ENCODE measurements at places on chromosomes 16 and 17.

- DNase-seq = no peak
Measured at GRCh38 chr16:54080524-54081008, 206.0 kb downstream of the IRX3 start.

- DNase-seq = no peak
Measured at GRCh38 chr17:80337195-80337895, 76.7 kb downstream of the RNF213 start.

DNA sequence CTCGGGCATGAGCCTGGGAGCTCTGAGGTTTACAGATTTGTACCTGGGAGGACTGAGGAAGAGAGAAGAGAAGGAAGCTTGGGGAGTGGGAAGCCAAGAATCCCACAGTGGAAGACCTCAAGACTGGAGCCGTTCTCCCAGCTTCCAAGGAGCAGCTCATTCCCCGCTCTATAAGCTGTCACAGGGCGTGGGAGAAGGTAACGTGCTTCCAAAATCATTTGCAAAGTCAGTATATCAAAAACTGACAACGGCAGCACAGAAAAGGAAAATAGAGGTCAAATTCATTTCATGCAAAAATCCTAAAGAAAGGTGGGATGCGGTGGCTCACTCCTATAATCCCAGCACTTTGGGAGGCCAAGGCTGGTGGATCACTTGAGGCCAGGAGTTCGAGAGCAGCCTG, 7.8 kb downstream of the PIK3R5 start:
- no peak for DNase-seq

DNA sequence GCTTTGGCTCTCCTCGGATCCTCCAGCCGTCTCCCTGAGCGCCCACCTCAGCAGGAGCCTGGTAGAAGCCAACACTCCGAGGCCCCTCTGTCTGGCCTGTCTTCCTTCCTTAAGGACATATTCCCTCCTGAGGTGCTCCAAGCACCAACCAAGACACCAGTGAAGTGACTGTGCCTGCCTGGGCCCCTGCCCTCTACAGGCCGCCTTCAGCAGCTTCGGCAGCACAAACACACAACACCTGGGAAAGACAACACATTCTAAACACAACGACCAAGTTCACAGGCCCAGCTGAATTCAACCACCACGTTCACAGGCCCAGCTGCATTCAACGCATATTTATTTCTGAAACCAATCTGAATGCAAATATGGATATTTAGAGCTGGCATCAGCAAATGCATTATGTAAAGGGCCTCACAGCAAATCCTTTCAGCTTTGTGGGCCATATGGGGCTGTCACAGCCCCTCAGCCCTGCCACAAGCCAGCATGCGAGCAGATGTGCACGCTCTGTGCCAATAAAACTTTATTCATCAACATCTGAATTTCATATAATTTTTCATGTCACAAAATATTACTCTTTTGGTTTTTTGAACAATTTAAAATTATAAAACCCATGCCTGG, 12.2 kb downstream of the GALNS start:
- DNase-seq = no peak

- DNase-seq = no peak
Measured at GRCh38 chr16:8859913-8860881, 8.6 kb downstream of the CARHSP1 start.

DNA sequence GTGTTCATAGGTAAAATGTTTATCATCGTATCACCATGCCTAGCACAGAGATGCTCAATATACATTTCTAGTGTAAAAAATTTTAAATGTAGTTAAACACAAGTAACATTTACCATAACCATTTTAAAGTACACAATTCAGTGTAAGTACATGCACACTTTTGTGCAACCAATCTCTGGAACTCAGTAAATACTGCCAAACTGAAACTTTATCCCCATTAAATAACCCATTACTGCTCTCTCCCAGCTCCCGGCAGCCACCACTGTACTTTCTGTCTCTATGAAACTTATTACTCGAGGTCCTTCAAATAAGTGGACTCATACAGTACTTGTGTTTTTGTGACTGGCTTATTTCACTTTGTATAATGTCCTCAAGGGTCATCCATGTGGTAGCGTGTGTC, 29.0 kb downstream of the RMI2 start:
- DNase-seq = no peak

DNA sequence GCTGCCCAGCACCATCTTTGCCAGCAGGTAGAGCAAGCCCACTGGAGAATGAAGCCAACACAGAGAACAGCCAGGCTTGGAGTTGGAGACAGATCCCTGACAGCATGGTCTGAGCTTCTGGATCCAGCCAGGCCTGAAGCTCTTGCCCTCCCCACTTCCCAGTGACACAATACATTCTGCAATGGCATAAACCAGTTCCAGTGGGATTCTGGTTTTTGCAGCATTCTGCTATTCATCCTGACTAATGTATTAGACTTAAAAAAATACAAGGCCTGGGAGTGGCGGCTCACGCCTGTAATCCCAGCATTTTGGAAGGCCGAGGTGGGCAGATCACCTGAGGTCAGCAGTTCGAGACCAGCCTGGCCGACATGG, 40.6 kb upstream of the LITAF start:
- no peak for DNase-seq

- no peak for DNase-seq
Measured at GRCh38 chr17:78596871-78597764, 19.9 kb upstream of the DNAH17 start.

- peak; percentile 46 for DNase-seq
Measured at GRCh38 chr16:24609740-24610415, 70.5 kb downstream of the RBBP6 start.

- DNase-seq = no peak
Measured at GRCh38 chr16:35862242-35862641, 2402.8 kb downstream of the TP53TG3F start.

- no peak for DNase-seq
Measured at GRCh38 chr17:50352693-50353599, 7.0 kb downstream of the XYLT2 start.

- peak; percentile 65 for DNase-seq
Measured at GRCh38 chr16:66878067-66878466, 2.2 kb upstream of the PDP2 start.

GRCh38 chr17:42305543-42306384, 17.5 kb downstream of the STAT5A start:
- DNase-seq = peak; percentile 59

- no peak for DNase-seq
Measured at GRCh38 chr16:66127459-66128370, 238.8 kb upstream of the CDH5 start.

DNA sequence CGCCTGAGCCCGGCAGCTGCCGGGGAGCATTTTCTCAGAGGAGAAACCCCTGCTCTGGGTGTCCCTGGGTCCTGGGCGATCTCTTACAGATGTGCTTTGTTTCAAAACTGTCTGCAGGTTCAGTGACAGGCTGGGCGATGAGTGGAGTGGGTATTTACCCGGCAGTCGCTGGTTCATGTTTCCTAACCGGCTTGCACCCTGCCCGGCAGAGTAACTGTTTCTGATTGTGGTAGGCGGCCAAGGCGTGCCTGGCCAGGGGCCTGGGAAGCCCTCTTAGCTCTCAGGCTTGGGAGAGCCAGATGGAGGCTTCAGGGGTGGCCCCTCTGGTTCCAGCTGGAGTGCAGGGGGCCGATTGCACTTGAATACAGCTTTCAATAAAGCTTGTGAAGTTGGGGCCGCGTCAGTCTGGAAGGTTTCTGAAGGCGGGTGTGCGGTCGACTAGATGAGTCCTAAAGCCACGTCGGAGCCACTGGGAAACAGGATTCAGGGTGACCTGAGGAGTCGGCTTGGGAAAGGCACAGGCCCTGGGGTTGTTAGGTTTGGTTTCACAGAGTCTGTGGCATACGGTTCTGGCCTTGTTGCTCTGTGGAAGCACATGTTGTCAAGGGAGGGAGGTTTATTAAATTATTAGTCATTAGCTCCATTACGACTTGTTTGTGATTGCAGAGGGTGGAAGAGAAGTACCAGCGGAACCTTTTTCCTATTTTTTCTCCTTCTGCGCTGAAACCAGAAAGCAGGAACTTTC, 1.4 kb downstream of the BAIAP2 start:
- DNase-seq = no peak

DNA sequence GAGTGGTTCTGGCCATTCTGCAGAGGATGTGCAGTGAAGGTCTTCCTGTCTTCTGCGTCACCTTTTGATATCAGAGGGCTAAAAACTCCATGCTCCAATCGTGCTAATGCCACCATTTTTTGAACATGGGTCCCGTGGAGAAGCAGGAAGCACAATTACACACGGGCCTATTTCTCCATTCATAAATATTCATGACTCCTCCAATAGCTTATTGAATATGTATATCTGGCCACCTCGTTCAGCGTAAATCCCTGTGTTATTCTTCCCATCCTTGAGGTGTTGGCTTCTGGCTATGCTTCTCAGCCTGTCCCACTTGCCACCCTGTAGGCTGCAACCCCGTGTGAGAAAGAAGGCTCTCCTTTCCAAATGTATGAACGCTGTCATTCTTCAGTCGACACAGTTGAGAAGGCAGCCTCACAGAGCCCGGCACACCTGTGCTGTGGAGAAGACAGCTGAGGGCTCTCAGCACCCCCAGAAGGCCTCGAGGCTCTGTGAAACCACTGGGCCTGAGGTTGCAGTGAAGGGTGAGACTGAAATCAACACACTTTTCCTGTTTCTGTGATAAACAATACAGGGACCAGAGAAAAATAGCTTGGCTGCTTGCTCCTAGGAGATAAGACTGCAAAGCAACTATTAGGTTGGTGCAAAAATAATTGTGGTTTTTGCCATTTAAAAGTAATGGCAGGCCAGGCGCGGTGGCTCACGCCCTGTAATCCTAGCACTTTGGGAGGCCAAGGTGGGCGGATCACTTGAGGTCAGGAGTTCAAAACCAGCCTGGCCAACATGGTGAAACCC, 4.9 kb upstream of the ANKRD40CL start:
- DNase-seq = no peak

DNA sequence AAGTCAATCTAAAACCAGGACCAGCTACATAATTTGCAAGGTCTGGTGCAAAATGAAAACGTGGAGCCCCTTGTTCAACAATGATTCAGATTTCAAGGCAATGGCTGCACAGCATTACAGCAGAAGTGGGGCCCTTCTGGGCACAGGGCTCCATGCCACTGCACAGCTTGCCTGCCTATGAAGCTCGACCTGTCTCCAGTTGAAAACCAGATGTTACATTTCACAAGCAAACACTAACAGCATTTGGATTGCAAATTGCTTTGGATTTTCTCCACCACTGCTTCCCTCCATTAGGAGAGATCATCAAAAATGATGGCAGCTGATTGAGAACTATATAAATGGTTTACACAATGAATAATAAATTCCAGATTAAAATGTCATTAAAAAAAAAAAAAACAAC, 551.4 kb upstream of the ZFHX3 start:
- DNase-seq = no peak

- peak; percentile 79 for DNase-seq
Measured at GRCh38 chr16:1414532-1415260, at the start of gene UNKL. TSS of gene UNKL (minus strand) at chr16:1414704. CDS start at chr16:1414691, 13 bp downstream.

GRCh38 chr17:63349478-63350000, 96.6 kb downstream of the CYB561 start:
- DNase-seq = no peak

GRCh38 chr17:45761957-45762565, 22.1 kb upstream of the CRHR1 start:
- DNase-seq = no peak

DNA sequence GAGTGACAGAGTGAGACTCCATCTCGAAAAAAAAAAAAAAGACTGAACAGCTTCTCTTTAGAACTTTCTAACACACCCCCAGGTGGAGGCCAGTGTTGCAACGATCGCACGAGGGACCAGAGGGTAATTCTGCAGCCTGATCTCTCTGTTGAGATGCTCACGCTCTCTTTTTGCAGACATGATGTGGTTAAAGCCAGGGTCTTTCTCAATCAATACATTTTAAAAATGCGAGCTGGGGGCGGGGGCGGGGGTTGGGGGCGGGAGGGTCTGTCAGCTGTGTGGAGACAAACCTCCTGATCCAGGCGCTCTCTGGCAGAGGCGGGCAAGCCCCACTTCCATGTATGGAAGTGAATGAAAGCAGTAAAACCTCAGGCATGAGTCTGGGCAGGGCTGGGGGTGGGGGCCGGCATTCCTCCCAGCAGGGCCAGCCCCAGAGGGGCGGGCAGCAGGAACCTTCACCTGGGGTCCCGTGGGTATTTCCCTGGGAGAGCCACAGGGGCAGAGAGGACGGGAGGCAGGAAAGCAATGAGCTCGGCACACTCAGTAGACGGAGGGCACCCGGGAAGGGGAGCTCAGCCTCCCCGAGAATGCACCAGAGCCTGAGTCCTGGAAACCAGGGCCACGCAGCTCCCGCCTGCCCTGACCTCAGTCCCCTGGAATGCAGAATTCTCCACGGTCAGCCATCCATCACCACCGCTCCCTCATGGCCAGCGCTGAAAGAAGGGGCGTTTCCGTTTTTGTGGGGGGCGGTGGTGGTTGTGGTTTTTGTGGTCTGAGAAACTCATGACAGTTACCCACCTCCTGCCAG, 28.0 kb downstream of the NXN start:
- no peak for DNase-seq

- no peak for DNase-seq
Measured at GRCh38 chr16:83968306-83968851, 335 bp downstream of the NECAB2 start.

DNA sequence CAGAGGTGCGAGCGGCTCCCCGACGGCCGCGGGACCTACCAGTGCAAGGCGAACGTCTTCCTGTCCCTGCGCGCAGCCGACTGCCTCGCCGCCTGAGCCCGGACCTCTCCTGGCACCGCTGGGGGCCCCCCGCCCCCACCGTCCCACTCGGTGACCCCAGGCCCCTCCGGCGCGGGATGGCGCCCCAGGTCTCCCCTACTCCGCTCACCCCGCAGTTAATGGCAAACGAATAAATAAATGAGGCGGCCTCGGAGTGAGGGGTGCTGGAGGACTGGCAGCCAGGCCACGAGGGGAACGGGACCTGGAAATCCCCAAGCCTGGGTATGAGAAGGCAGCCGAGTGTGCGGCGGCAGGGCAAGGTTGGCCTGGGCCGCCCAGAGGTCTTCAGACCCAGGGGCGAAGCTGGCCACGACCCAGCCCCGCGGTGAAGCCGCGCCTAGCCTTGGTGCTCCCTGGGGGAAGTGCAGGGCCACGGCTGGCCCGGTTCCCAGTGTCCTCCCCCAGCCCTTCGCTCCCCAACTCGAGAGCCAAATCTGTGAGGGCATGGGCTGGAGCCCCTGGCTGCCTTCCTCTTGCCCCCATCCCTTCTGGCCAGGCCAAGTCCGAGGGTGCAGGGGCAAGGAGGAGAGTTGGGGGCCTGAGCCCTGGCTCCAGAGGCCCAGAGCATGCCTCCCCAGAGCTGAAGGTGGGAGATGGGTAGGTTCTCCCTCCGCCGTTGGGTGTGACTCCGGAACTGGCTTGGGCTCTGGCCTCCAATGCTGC, 796 bp downstream of the NPB start:
- DNase-seq = no peak

GRCh38 chr16:50908468-50908867, 166.6 kb downstream of the CYLD start:
- DNase-seq = no peak

- DNase-seq = no peak
Measured at GRCh38 chr16:86462334-86463084, 47.8 kb upstream of the FOXF1 start.

- DNase-seq = no peak
Measured at GRCh38 chr17:61260071-61260797, 139.4 kb upstream of the TBX2 start.

DNA sequence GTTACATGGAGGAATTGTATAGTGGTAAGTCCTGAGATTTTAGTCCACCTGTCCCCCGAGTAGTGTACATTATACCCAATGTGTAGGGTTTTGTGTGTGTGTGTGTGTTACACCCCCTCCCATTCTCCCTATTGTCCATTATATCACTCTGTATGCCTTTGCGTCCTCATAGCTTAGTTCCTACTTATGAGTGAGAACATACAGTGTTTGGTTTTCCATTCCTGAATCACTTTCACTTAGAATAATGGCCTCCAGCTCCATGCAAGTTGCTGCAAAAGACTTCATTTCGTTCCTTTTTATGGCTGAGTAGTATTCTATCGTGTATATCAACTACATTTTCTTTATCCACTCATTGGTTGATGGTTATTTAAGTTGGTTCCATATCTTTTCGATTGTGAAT, 635 bp upstream of the FA2H start:
- no peak for DNase-seq

Data from activated naive CD4-positive, alpha-beta T cell treated with anti-CD3 and anti-CD28 coated beads for 36 hours (primary cell).